ENCODE measurements at places on chromosomes 2 and 18.

DNA sequence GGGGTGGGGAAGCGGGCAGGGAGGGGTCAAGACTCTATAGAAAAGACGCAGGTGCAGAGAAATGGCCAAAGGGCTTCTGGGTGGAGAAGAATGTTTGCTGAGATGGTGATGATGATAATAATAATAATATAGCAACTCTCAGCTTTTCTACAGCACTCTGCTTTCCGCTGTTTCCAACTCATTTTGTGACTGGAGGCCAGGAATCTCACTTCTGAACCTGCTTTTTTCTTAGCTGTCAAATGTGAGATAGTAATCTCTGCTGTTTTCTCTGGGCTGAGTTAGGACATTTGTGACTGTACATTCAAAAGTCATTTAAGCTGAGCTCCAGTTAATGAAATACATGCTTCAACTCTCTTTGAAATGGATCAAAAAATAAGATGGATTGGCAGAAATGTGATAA is 58.4 kb downstream of the TNS1 start:
- no peak for DNase-seq

- DNase-seq: no peak
These were observed 72.2 kb upstream of the TMEM87B start for GRCh38 chr2:111982822-111983221.

GRCh38 chr2:8693157-8693821 is 11.4 kb downstream of the ID2 start:
- no peak for DNase-seq

DNA sequence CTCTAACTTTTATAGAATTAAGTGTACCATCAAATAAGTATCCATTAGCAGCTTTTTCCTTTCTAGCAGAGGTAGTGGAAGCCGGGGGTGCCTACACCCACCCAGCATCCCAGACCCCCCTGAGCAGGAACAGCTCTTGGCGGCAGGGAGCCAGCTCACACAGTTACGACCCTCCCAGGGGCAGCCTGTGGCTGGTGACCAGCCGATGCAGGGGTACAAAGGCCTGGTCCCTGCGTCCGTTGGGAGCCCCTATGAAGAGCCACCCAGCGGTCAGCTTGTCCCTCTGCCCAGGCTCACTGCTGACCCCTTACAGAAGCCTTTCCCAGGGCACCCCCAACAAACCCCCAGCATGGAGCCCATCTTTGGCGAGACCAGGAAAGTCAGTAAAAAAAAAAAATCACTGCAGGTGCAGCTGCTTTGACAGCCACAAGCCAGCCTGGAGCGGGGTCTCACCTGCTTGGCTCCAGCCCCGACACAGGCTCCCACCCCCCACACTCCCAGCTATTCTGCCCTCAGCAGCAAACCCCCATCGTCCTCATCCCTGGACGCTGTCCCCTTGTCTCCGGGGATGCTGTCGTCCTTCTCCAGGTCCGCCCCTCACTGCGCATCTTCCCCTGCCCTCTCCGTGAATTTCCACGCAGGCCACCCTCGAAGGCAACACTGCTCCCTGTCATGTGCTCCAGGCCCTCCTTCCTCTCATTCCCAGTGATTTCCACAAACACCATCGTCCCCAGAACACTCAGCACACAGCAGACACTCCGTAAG is 43.1 kb downstream of the GPC1 start:
- DNase-seq: no peak

DNA sequence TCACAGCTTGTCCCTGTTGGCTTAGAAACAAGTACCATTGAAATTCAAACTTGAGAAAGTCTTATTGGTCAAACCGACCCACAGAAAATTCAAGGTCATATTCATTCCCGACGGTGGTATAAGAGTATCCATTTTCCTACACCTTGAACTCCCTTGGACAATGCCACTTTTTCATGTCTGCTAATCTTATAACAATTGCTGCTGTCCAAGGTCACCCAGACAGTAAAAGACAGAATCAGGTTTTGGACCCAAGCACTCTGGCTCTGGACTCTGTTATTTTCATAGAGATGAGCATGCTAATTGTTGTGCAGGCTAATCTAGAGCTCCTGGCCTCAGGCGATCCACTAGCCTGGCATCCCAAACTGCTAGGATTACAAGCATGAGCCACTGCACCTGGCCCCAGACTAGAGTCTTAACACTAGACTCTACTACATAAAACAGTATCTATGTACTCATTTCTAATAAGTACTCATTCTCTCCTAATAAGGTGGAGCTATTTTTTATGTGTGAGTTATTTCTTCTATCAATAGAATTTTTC is 57.8 kb downstream of the C2orf76 start:
- no peak for DNase-seq

DNA sequence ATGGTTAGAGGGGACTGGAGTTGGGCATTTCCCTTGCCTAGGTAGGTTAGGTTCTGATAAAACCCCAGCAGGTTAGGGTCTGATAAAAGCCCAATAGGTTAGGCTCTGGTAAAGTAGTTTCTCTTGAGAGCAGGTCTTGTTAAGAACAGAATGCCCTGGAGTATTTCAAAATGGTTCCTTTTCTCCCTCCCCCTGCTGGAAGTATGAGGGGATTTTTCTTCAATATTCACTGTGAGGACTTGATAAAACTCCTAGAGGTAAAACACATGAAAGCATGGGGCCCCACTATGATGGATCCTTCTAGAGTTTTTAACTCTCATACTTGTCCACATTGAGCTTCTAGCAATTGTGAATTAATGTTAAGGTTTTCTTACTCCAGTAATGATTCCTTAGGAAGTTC is 27.6 kb downstream of the ANKAR start:
- no peak for DNase-seq

- DNase-seq: no peak
These were observed 19.3 kb downstream of the INPP5D start for GRCh38 chr2:233079473-233079877.

DNA sequence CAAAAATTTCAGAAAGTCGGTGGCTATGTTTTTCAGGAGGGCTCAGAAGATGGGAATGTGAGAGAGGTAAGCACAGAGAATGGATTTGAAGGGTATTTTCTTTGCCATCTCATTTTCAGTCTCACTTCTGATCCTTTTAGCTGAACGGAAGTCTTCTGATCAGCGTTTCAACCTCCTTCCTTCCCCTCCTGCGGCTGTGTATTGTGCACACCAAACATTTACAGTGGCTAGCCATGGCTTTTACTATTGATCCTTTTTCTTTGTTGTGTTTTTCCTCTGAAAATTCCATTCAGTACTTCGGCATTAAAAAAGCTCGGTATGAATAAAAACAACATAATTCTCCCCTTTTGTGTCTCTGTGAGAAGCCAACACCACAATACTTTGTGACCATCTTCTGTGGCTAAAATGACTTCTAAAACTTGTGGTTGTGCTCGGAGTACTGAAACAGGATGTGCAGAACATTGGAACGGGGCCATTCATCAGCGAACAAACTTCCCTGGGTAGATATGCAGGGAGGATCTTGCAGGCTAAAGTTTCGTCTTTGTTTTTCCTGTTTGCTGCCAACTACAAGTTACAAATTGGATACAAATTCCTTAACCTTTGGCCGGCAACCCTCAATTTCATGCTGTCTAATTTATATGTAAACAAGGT is 260.8 kb upstream of the FAM98A start:
- no peak for DNase-seq

- DNase-seq: no peak
These were observed 49.1 kb downstream of the GTF3C3 start for GRCh38 chr2:196750291-196750923.

DNA sequence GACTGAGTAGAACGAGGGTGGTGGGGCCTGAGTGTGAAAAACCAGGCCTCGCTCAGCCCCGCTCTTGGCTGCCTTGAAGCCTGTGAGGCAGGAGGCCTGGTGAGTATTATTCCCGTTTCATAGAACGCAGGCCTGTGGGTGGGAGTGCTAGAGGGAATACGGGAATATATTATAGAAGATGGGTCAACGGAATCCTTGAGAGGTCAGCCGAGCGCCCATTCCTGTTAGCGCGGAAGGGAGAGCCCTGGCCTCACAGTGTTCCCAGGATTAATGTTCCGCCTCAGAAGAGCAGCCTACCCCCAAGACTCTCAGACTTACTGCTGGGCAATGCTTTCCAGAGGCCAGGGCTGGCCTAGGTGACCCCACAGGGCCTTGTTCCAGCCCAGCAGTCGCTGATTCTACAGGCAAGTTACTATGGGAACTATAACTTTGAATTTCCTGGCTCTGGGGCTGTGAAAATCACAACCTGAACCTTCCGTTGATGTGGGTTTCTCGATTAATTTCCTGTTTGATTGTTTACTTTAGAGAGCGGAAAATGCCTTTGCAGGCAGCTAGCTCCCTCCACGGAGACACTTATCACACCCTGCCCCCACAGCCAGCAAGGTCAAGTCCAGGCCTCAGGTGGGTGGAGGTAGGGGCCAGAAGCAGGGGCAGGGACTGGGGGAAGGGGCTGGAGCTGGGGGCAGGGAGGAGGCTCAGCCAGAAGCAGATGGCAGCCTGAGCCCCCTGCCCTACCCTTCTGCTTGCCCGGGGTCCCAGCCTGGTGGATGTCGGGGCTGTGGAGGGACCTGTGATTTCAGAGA is 108.3 kb downstream of the SMAD7 start:
- no peak for DNase-seq

GRCh38 chr2:17083902-17084301 is 418.3 kb upstream of the CYRIA start:
- DNase-seq: no peak

DNA sequence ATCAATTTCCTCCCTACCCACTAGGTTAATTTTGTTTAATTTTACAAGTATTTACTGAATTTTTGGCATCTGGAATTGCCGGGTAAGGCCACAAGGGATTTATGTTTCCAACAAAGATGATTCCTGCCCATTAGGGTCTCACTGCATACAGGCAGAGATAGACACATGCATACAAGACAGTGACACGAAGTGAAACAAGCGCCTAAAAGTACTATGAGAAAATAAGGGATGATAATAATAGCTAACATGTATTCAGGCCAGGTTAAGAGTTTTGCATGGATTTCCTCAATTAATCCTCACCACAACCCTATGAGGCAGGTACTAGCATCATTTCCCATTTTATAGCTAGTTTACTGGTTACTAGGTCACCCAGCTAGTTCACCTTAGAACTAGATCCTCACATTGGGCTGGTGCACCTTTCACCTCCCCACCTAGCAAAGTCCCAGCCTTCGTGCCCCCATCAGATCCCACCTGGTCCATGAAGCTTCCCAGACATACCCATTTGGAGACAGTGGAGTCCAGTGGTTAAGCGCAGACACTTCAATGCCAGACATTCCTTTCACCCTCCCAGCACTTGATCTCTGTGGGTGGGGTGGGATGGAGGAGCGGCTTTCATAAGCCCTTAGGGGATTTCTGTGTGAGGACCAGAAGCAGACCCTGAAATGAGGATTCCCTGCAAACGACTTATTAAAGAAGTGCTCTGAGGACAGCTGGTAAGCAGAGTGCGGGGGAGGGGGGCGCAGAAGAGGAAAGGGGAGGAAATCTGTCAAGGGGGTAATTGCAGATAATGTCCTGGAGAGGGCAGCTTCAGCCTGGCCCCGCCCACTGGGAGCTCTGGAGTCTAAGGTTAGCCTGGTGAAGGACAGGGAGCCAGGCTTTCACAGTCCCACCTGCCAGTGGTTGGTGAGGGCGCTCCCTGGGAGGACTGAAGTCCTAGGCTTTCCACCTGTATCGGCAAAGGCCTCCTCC is 5.8 kb upstream of the DGUOK start:
- DNase-seq: no peak

GRCh38 chr18:44651478-44651877 is 29.2 kb upstream of the SETBP1 start:
- DNase-seq: no peak

- DNase-seq: no peak
These were observed 47.7 kb downstream of the OSBPL6 start for GRCh38 chr2:178241844-178242551.

GRCh38 chr2:8296306-8296705 is 385.6 kb upstream of the ID2 start:
- DNase-seq: no peak

- DNase-seq: no peak
These were observed 17.1 kb downstream of the ZFP36L2 start for GRCh38 chr2:43209204-43209717.

DNA sequence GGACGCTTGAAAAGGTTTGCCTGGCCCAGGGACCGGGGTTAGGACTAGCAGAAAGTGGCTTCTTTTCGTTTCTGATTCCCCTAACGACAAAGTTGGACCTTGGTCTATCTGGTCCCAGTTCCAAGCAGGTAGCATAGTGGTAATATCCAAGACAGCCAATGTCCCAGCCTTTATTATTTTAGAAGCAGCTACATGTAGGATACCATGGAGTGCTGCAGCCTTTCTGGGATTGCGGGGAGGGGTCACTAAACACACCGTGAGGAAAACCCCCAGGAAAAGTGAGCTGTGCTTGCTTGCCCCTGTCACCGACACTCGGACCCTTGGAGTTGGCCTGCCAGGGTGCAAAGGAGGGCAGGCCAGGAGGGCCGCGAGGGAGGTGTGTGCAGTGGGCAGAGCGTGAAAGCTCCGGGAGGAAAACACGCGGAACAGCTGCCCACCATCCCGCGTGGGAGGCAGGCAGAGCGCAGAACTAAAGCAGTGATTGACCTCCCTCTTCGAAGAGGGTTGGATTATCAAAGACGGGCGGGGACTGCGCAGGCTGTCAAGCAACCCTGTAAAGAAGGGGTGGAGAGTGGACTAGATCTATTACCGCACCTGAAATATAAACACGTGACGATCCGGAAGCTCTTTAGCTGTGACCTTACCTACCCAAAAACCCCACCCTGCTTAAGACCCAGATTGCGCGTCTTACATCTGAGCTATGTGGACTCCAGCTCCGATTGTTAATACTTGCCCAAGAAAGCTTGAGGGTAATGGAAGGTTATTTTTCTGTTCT is 624 bp upstream of the MAP4K3 start:
- DNase-seq: no peak

- no peak for DNase-seq
These were observed 502 bp downstream of the MERTK start for GRCh38 chr2:111898703-111899514.

DNA sequence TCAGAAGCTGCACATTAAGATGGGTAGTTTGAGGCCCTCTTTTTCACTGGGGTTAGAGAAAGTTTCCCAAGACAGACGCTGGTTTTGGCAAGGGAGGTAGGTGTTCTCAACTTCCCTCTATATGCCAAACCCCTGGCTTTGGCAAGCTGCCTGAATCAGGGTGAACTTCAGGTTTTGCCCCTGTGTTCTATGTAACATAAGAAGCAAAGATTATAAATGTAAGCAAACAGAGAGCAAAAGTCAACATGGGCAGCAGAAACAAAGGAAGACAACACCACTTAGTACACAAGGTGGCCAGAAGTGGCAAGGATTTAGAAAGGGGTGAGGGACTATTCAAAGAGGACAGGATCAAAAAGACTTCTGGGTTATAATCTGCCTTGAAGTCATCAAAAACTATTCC is 70.5 kb upstream of the TFCP2L1 start:
- DNase-seq: no peak

- DNase-seq: no peak
These were observed 9.4 kb downstream of the KIF1A start for GRCh38 chr2:240810621-240811020.
